Stimulated activated CD8-positive, alpha-beta memory T cell treated with anti-CD3 and anti-CD28 coated beads, Interleukin-2, amount 100 ng/mL, for 48 hours (primary cell): ENCODE measurements at places on chromosomes 4 and X.

DNA sequence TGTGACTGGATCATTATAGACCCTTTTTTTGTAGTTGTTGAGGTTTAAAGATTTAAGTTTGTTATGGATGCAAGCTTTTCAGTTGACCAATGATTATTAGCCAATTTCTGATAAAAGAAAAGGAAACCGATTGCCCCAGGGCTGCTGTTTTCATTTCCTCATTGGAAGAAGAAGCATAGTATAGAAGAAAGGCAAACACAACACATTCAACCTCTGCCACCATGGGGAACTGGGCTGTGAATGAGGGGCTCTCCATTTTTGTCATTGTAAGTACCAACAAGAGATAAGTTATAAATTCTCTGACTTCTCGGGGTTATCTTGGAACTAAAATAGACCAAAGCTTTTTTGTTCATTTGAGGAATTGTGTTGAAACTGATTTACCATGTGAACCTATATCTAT lies at the start of gene CYBB:
CYBB (plus strand) TSS at position 203 of the 400 bp plus-strand sequence; CDS start at position 222, 19 bp downstream.
- DNase-seq = no peak

- DNase-seq = no peak
Measured at GRCh38 chr4:7393601-7394575, 40.8 kb downstream of the PSAPL1 start.

DNA sequence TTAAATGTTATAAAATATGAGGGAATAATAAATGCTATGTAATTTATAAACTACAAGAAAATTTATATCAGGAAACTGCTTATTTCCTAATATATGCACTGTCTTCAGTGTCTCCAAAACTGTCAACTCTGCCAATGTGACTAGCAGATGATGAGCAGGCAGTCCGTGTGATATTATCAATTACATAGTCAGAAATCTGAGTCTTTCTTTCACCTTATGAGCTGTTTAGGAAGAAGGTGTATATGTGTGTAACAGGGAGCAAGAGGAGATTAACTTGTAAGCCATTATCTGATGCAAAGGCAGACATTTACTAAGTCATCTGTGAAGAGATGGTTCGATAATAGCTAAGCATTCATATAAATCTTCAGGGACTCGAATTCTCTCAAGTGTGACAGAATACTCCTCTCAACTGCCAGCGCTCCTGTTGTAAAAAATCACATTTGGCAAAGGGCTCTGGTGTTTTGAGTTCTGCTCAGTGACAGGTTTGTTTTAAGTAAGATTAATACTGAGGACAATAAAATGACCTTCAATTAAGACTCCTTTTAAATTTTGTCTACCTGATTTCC lies 79.7 kb downstream of the SNCA start:
- DNase-seq = no peak

GRCh38 chr4:41050116-41050515 lies 164.2 kb downstream of the APBB2 start:
- DNase-seq = no peak

DNA sequence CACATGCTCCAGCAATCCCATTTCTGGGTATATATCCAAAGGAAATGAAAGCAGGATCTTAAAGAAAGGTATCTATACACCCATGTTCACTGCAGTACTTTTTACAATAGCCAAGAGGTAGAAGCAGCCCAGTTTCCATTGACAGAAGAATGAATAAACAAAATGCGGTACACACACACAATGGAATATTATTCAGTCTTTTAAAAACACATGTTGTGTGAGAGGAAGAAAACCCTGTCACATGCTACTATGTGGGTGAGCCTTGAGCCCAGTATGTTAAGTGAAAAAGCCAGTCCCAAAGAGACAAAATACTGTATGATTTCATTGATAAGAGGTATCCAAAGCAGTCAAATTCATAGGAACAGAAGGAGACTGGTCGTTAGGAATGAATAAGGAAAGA lies 6.3 kb downstream of the ANXA3 start:
- no peak for DNase-seq

- DNase-seq = no peak
Measured at GRCh38 chr4:72951147-72951546, 118.4 kb downstream of the COX18 start.

DNA sequence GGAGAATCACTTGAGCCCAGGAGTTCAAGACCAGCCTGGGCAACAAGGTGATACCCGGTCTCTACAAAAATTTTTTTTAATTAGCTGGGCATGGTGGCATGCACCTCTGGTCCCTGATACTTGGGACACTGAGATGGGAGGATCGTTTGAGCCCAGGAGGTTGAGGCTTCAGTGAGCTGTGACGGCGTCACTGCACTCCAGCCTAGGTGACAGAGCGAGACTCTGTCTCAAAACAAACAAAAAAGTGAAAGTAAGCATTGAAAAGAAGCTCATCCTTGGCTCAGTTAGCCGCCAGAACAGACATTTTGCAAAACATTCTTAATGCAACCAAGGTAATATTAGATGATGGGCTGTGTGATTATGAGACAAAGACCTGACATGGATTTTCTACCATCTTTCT lies 223.3 kb upstream of the VCX3A start:
- no peak for DNase-seq
